ENCODE measurements at places on chromosomes 6 and 20. TPM values are rescaled to one million over a fixed set of nuclear protein-coding genes. Genes with fewer than 3 reads are reported as not detected.

- no peaks in the 10 kb centered on the region for H3K27me3 ChIP-seq
- H3K4me3 ChIP-seq = no peak overlapping the region
- no peak overlapping the region for H3K27ac ChIP-seq
These were observed 95.9 kb downstream of the NFATC2 start for GRCh38 chr20:51446656-51447055.

GRCh38 chr6:12286373-12287110 lies 3.6 kb upstream of the EDN1 start:
- no peak overlapping the region for H3K4me3 ChIP-seq
- H3K27ac ChIP-seq = peak overlapping the region; percentile 76
- DNase-seq = no peak
- peaks cover 35% of the 10 kb centered on the region for H3K4me1 ChIP-seq
- H3K27me3 ChIP-seq = no peaks in the 10 kb centered on the region

GRCh38 chr6:43078691-43079090 lies 2.6 kb downstream of the PTK7 start:
- no peak overlapping the region for H3K27ac ChIP-seq
- peaks cover 15% of the 10 kb centered on the region for H3K4me1 ChIP-seq
- no peak for DNase-seq
- no peaks in the 10 kb centered on the region for H3K27me3 ChIP-seq

GRCh38 chr6:4466769-4467480 lies 309.3 kb upstream of the CDYL start:
- no peaks in the 10 kb centered on the region for H3K27me3 ChIP-seq
- H3K4me3 ChIP-seq = no peak overlapping the region
- H3K36me3 ChIP-seq = no peaks in the 10 kb centered on the region
- H3K4me1 ChIP-seq = no peaks in the 10 kb centered on the region

- no peaks in the 10 kb centered on the region for H3K36me3 ChIP-seq
- no peak for DNase-seq
- no peak overlapping the region for H3K4me3 ChIP-seq
- H3K27ac ChIP-seq = no peak overlapping the region
- H3K27me3 ChIP-seq = no peaks in the 10 kb centered on the region
These were observed 8.5 kb downstream of the GHRH start for GRCh38 chr20:37253087-37253486.

GRCh38 chr6:44641344-44642031 lies 254.0 kb downstream of the CDC5L start:
- no peaks in the 10 kb centered on the region for H3K27me3 ChIP-seq
- no peaks in the 10 kb centered on the region for H3K4me1 ChIP-seq
- H3K36me3 ChIP-seq = no peaks in the 10 kb centered on the region

GRCh38 chr20:57335392-57335791 lies 5.8 kb downstream of the SPO11 start:
- no peak overlapping the region for H3K27ac ChIP-seq
- no peak for DNase-seq
- H3K36me3 ChIP-seq = no peaks in the 10 kb centered on the region
- peaks cover 3% of the 10 kb centered on the region for H3K27me3 ChIP-seq
- no peaks in the 10 kb centered on the region for H3K4me1 ChIP-seq
- H3K4me3 ChIP-seq = no peak overlapping the region

DNA sequence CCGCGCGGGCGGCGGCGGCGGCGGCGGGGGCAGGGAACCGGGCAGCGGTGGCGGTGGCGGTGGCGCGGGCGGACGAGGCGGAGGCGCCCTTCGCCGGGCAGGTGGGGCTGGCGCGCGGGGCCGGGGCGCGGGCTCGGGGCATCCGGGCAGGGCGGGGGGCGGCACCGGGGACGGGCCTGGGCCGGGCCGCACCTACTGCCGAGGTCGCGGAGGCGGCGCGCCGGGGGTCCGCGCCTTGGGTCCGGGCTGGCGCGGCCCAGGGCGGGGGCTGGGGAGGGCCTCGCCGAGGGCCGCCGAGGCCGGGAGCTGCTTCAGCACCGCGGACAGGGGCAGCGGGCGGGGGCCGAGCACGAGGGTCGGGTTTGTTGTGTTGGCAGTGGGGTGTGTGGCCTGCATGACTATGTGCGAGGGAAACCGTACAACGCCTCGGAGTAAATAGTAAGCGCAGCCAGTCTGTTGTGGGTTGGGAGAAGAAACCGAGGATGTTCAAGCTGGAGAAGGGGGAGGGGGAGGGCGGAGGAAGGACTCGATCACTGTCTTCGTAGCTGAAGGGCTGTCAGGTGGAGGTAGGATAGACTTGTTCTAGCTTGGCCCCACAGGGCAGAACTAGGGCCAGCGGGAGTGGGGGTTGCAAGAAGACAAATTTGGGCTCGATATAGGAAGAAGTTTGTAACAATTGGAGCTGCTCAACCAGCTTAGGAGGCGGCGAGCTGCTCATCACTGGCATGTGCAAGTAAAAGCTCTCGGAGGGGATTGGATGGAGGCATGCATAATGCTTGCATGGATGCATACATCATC lies 593 bp downstream of the MMP24 start:
- H3K27ac ChIP-seq = no peak overlapping the region
- DNase-seq = peak; percentile 25
- no peaks in the 10 kb centered on the region for H3K36me3 ChIP-seq
- H3K4me1 ChIP-seq = peaks cover 10% of the 10 kb centered on the region

DNA sequence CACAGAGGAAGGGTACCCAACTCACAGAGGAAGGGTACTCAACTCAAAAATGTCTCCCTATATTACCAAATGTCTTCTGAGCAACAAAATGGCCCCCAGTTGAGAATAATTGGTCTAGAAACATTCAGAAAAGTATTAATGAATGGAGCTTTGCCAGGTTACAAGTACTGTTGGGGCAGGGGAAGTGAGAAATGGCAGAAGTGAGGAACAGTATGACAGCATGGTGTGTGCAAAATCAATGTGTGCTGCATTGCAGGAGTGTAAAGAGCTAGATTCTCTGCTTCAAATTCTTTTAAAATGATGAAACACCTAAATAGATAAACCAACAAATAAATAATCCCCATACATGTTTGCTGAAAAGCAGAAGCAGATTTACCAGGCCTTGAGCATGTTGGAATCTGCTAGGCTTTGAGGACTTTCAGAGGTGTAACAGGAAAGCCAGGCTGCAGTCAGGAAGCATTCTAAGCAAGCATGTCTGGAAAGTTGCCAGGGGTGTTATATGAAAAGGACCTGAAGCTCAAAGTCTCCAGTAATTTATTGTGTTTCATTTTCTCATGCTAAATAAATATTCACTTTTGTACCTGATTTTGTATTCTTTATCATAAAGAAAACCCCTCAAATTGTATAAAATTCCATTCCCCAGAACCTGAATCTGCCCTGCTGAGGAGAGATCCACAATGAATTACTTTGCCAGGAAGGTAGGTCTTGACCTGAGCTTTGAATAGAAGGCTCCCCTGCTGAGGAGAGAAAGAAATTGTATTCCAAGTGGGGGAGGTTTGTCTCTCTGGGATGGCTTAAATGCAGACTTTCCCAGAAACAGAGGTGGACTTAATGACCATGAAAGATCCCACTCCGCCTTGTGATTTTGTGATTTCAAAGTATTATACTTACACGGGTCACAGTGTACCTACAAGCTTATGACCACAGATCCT lies 265.0 kb upstream of the MARCKS start:
- no peaks in the 10 kb centered on the region for H3K36me3 ChIP-seq
- H3K4me1 ChIP-seq = peaks cover 25% of the 10 kb centered on the region
- peak; percentile 40 for DNase-seq
- H3K27me3 ChIP-seq = no peaks in the 10 kb centered on the region

- no peaks in the 10 kb centered on the region for H3K4me1 ChIP-seq
- no peak overlapping the region for H3K4me3 ChIP-seq
- peak overlapping the region; percentile 35 for H3K27ac ChIP-seq
- H3K27me3 ChIP-seq = no peaks in the 10 kb centered on the region
These were observed 441.4 kb upstream of the PLCB4 start for GRCh38 chr20:8627340-8628004.

GRCh38 chr6:165049362-165049761 lies 260.0 kb downstream of the C6orf118 start:
- H3K4me1 ChIP-seq = no peaks in the 10 kb centered on the region
- H3K27me3 ChIP-seq = no peaks in the 10 kb centered on the region
- H3K27ac ChIP-seq = no peak overlapping the region
- no peak for DNase-seq
- H3K4me3 ChIP-seq = no peak overlapping the region

GRCh38 chr6:18270216-18270615 lies 5.9 kb upstream of the DEK start:
- H3K27me3 ChIP-seq = no peaks in the 10 kb centered on the region
- H3K36me3 ChIP-seq = no peaks in the 10 kb centered on the region
- peak overlapping the region; percentile 69 for H3K27ac ChIP-seq
- H3K4me1 ChIP-seq = peaks cover 14% of the 10 kb centered on the region

DNA sequence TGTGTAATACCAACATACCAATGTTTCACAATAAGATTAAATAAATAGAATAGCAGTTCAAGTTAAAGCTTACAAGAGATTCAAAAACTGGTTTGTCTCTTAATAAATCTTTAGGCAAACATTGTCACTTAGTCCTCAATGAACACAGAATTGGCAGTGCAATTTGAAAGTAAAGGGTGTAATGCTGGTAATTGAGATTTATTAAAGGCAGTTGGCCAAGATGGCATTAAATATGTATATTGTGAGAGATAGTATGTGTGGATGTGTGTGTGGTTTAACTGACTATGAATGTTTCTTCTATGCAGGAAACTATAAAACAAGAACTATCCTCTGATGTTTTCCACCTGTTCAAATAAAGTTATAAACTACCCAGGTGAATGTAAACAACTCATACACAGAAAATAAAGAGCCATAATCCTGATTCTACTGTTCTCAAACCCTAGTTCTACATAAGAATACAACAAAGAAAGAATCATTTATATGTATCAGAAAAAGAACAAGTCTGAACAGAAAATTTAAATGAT lies 267.9 kb upstream of the PTCHD4 start:
- no peaks in the 10 kb centered on the region for H3K27me3 ChIP-seq
- H3K36me3 ChIP-seq = no peaks in the 10 kb centered on the region
- no peak overlapping the region for H3K4me3 ChIP-seq
- no peak overlapping the region for H3K27ac ChIP-seq
- no peaks in the 10 kb centered on the region for H3K4me1 ChIP-seq

GRCh38 chr6:104896914-104897313 lies 37.2 kb upstream of the HACE1 start:
- no peak for DNase-seq
- no peaks in the 10 kb centered on the region for H3K36me3 ChIP-seq
- no peak overlapping the region for H3K27ac ChIP-seq
- H3K27me3 ChIP-seq = no peaks in the 10 kb centered on the region
- H3K4me3 ChIP-seq = no peak overlapping the region

The CCN5 gene
- 18.2 TPM for total RNA-seq

The NTSR1 gene
- not detected for total RNA-seq

The NKX2-4 gene
- total RNA-seq = not detected

The HAO1 gene
- total RNA-seq = not detected

The OR2J3 gene
- total RNA-seq = not detected

The FOXC1 gene
- total RNA-seq = 2.0 TPM

The GPX5 gene
- total RNA-seq = not detected

The MRPS18A gene
- 16.9 TPM for total RNA-seq

The SLC32A1 gene
- total RNA-seq = not detected

The PPIL1 gene
- 6.5 TPM for total RNA-seq
